Stimulated activated CD4-positive, alpha-beta T cell treated with anti-CD3 and anti-CD28 coated beads, TNF-alpha, amount 100 ng/mL, for 24 hours (primary cell): ENCODE measurements at places on chromosomes 3 and 15.

DNA sequence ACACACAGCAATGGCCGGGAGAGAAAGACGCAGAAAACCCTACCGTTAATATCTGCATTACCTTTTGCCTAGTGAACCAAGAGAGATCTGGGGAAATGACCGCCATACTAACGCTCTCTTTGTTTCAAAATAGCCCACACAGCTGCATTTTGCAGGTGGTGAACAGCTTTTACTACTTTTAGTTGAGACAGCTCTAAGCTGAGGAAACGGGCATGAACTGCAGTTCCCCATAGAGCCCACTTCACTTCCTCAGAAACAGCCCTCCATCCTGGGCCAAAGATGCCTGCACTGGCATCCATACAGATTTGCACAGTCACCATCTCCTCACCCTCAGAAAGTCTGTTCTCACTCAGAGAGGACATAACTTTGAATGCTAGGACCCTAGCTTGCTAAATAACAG lies 45.0 kb downstream of the ZNF860 start:
- no peak for DNase-seq

DNA sequence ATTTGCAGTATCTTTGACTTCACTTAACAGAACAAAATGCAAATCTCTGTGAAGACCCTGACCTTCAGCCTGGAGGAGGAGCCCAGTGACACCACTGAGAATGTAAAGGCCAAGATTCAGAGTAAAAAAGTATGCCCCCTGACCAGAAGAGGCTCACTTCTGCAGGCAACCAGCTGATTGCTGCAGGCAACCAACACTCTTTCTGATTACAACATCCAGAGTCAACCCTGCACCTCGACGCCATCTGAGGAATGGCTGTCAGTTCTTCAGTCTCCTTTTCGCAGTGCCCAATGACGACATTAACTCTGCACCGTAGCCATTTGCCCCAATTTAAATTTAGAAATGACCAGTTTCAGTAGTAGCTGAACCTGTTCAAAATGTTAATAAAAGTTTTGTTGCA lies 14.9 kb downstream of the ATP13A3 start:
- no peak for DNase-seq

GRCh38 chr15:62498278-62498677 lies 333.2 kb upstream of the C2CD4B start:
- no peak for DNase-seq

- DNase-seq: no peak
Measured at GRCh38 chr3:71469138-71469435, 114.4 kb downstream of the FOXP1 start.

GRCh38 chr3:31947671-31948091 lies 33.4 kb downstream of the OSBPL10 start:
- DNase-seq: no peak

GRCh38 chr3:58117561-58118181 lies 93.1 kb downstream of the DNASE1L3 start:
- no peak for DNase-seq

DNA sequence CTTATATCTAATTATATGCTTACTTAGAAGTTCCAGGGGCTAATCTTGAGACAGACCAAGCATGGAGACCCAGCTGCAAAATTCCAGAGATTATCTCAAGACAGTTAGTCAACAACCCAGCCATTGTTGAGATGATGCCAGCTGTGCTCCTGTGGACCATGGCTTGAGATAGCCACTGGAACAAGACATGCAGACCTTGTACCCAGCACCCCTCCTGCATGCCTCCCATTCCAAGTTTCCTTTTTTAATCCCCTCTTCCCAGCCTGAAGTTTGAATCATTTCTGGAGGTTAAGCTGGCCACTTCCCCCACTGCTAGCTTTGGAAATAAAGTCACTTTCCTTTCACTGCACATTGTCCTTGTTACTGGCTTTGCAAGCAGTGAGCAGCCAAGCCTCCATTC lies 53.8 kb downstream of the IMPG2 start:
- DNase-seq: no peak

DNA sequence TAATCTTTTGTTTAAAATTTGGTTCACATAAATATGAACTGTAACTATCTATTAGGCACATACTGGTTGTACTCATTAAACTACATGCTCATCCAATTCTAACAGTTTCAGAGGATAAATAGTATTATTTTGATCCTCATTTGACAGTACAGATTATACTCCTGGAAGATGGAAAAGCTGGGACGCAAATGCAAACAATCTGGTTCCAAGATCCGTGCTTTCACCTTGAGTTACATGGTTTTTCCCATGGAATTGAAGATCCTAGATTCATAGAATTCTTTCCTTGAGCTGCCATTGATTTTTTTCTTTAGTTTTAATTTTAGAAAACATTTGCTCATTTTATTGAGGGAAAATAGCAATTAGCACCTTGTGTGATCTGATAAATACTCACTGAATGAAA lies 285.8 kb downstream of the ROBO2 start:
- no peak for DNase-seq

DNA sequence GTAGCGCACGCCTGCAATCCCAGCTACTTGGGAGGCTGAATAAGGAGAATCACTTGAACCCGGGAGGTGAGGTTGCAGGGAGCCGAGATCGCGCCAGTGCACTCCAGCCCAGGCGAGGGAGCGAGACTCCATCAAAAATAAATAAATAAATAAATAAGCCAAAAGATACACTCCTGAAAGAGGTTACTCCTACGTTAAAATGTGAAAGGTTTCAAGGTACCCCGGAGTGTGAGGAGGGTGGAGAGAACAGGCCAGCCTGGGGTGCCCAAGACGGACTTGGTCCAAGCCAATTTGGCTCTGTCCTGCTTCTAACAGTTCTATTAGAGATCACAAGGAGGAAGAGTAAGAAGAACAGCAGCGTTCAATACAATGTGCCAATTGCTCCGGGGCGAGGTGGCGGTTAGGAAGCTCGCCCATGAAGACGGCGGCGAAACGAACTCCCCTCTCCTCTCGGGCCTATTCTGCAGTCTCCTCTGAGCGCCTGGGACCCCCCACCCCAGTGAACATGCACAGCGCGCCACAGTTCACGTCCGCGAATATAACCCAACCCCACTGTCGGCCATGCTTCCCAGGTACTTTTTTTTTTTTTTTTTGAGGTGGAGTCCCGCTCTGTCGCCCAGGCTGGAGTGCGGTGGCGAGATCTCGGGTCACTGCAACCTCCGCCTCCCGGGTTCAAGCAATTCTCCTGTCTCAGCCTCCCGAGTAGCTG lies 942 bp downstream of the ELP6 start:
- DNase-seq: peak; percentile 19
